ENCODE measurements at places on chromosomes 13 and 19. TPM values are rescaled to one million over a fixed set of nuclear protein-coding genes. Genes with fewer than 3 reads are reported as not detected.
A peak's percentile ranks its signal among the peaks of the same experiment; 100 is the strongest.

DNA sequence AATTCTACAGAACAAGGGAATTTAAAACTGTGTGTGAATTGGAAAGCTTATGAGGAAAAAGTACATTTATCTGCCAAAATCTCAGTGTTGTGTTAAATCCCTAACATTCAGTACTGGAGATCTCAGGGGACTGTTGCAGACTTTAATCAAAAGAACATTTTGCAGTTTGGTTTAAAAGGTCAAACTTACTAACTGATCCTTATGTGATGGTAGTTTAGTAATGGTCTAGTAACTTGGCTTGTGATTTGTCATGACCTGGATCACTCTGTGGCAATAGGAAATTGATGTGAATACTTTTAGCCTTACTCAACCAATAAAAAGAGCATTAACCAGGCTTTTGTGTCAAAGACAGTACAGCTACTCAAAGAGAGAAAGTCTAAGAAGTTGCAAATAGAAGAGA is 862.1 kb upstream of the MIR17HG start:
- H3K36me3 ChIP-seq, result no peaks in the 10 kb centered on the region
- no peak overlapping the region for H3K27ac ChIP-seq
- no peak overlapping the region for H3K4me3 ChIP-seq
- no peak for DNase-seq
- H3K4me1 ChIP-seq, result no peaks in the 10 kb centered on the region

Gene BICRA
- 4.1 TPM for total RNA-seq

DNA sequence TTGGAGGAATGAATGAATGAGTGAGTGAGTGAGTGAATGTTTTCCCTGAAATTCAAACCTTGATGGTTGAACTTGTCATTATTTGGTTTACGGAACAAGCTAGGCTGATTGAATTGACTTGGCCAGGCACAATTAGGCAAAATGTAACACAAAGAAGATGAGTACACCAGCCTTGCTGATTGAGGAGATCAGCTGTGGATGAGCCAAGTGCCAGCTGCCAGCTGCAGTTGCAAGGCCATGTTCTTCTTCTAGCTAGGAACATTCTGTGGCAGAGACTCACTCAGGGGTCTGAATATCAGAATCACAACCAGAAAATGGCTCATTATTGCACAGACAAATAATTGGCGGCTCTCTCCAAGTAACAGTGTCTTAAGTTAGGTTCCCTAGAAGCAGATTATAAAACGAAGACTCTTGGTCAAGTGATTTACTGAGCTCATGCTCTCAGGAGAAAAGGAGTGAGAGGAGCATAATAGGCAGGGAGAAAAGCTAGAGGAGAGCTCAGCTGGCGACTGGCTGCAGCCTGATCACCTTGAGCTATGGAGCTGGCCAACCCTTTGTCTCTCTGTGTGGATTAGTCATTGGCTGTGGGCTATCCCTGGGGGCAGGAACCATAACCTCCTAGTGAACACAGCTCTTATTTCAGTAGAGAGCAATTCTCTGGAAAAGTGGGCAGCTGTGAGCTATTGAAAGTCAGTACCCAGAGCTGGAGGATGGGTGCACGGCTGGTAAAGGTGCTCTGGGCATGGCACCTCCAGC is 225.3 kb upstream of the SERP2 start:
- no peak for DNase-seq
- H3K4me3 ChIP-seq, result no peak overlapping the region
- H3K27me3 ChIP-seq, result no peaks in the 10 kb centered on the region
- H3K4me1 ChIP-seq, result no peaks in the 10 kb centered on the region
- H3K36me3 ChIP-seq, result no peaks in the 10 kb centered on the region
- H3K27ac ChIP-seq, result no peak overlapping the region

- H3K27me3 ChIP-seq, result no peaks in the 10 kb centered on the region
- peak overlapping the region; percentile 44 for H3K27ac ChIP-seq
- H3K4me1 ChIP-seq, result peaks cover 18% of the 10 kb centered on the region
- no peak for DNase-seq
These were observed 11.6 kb upstream of the RASA3 start for GRCh38 chr13:114143806-114144605.

Gene FKBP8
- total RNA-seq, result 76.6 TPM

DNA sequence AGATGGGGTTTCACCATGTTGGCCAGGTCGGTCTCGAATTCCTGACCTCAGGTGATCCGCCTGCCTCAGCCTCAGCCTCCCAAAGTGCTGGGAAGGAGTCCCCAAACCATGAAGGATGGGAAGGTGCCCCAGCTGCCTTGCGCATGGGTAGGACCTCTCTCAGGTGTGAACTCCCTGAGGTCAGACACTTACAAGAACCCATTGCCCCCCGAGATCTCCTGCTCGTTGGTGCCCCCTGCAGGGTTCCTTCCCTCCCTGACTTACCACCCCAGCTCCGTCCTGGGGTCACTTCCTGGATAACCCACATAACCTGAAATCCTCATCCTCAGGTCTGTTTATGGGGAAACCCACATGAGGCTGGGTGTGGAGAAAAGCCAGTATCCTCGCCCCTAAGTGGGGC is 41.7 kb downstream of the UNC13A start:
- no peaks in the 10 kb centered on the region for H3K4me1 ChIP-seq
- no peak overlapping the region for H3K4me3 ChIP-seq
- no peak overlapping the region for H3K27ac ChIP-seq
- no peaks in the 10 kb centered on the region for H3K27me3 ChIP-seq
- H3K36me3 ChIP-seq, result no peaks in the 10 kb centered on the region

Gene MEF2B
- total RNA-seq, result 1.5 TPM

Gene CLPTM1
- 56.4 TPM for total RNA-seq

GRCh38 chr13:25375727-25376358 is 4.1 kb downstream of the ATP8A2 start:
- no peak overlapping the region for H3K27ac ChIP-seq
- H3K27me3 ChIP-seq, result no peaks in the 10 kb centered on the region
- no peaks in the 10 kb centered on the region for H3K36me3 ChIP-seq
- DNase-seq, result no peak
- no peak overlapping the region for H3K4me3 ChIP-seq

Gene CD22
- 0.95 TPM for total RNA-seq

Gene TYROBP
- total RNA-seq, result 5.3 TPM

Gene COX7A1
- 16.0 TPM for total RNA-seq

DNA sequence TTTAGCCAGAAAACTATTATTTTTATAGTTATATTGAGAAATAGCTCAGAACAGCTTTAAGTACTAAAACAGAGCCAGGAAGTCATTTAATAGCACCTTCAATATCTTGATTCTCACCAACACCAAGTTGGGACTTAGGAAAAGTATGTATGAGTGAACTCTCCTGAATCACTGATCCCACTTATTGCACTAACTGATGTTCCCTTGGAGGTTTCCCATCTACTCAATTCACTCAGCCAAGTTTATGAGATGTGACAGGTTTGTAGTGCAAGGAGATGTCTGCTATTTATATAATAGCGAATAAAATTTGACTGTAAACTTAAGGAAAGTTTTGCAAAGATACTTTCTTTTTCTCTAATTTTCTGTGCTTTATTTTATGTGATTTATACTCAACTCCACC is 1147.6 kb upstream of the PCDH20 start:
- H3K27me3 ChIP-seq, result no peaks in the 10 kb centered on the region
- no peak overlapping the region for H3K27ac ChIP-seq
- DNase-seq, result no peak
- H3K4me3 ChIP-seq, result no peak overlapping the region
- H3K4me1 ChIP-seq, result no peaks in the 10 kb centered on the region
- no peaks in the 10 kb centered on the region for H3K36me3 ChIP-seq

DNA sequence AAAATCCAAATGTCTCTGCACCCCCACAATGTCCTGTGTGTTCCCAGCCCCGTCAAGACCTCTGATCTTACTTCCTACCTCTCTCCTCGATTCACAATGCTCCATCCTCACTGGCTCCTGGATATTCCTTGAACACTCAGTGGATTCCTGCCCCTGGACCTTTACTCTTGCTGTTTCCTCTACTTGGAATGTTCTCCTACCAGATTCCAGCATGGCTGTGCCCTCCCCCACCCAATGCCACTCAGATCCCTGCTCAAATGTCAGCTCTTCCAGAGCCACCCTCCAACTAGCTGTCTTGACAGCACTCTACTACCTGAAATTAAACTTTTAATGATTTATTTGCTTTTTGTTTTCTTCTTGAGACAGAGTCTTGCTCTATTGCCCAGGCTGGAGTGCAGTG is 107.4 kb downstream of the KLF5 start:
- H3K36me3 ChIP-seq, result no peaks in the 10 kb centered on the region
- no peaks in the 10 kb centered on the region for H3K4me1 ChIP-seq
- H3K27ac ChIP-seq, result no peak overlapping the region
- H3K4me3 ChIP-seq, result no peak overlapping the region
- DNase-seq, result no peak

GRCh38 chr13:89401264-89401675 is 1730.1 kb downstream of the SLITRK5 start:
- H3K4me1 ChIP-seq, result peaks cover 10% of the 10 kb centered on the region
- H3K27ac ChIP-seq, result no peak overlapping the region
- no peak for DNase-seq
- no peaks in the 10 kb centered on the region for H3K36me3 ChIP-seq
- H3K27me3 ChIP-seq, result no peaks in the 10 kb centered on the region
- no peak overlapping the region for H3K4me3 ChIP-seq

Gene CGB1
- not detected for total RNA-seq

GRCh38 chr13:75705395-75705794 is 69.3 kb downstream of the LMO7 start:
- no peak overlapping the region for H3K4me3 ChIP-seq
- H3K4me1 ChIP-seq, result peaks cover 8% of the 10 kb centered on the region
- H3K36me3 ChIP-seq, result no peaks in the 10 kb centered on the region
- DNase-seq, result no peak
- peak overlapping the region; percentile 6 for H3K27ac ChIP-seq

- H3K4me3 ChIP-seq, result no peak overlapping the region
- H3K27me3 ChIP-seq, result no peaks in the 10 kb centered on the region
- no peak for DNase-seq
- no peaks in the 10 kb centered on the region for H3K4me1 ChIP-seq
- no peaks in the 10 kb centered on the region for H3K36me3 ChIP-seq
- H3K27ac ChIP-seq, result no peak overlapping the region
These were observed 3.5 kb upstream of the ZNF358 start for GRCh38 chr19:7512400-7512851.

DNA sequence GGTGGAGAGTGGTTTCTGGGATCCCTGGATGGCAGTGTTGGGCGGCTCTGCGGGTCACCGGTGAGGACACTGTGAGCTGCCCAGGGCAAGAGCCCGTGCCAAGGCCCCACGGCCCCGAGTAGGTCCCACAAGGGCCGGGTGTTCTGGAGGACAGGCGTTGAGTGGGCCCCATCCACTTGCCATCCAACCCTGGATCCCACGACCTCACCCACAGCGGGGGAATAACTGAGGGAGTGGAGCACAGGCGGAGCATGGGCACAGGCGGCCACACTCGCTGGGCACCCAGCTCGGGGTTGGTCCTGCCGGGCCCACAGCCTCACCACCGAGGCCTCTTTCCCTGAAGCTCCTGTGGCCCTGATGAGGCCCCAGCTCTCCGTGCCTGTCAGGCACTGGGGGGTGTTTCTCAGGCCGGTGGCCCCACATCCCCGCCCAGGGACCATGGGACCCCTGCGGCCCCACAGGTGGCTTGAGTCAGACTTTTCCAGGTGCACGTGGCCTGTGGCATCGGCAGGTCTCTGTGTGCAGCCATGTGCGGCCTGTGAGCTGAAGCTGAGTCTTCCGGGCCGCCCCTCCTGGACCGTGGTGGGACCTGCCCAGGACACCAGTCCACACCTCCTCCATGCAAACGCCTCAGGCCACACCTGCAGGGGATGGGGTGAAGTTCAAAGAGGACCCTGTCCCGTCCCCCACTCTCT is 16.6 kb downstream of the TMEM255B start:
- H3K27me3 ChIP-seq, result no peaks in the 10 kb centered on the region
- no peaks in the 10 kb centered on the region for H3K4me1 ChIP-seq
- no peak overlapping the region for H3K4me3 ChIP-seq
- DNase-seq, result no peak
- H3K36me3 ChIP-seq, result no peaks in the 10 kb centered on the region

Gene TRPC4
- 0.55 TPM for total RNA-seq

Gene TNFSF13B
- 0.79 TPM for total RNA-seq

DNA sequence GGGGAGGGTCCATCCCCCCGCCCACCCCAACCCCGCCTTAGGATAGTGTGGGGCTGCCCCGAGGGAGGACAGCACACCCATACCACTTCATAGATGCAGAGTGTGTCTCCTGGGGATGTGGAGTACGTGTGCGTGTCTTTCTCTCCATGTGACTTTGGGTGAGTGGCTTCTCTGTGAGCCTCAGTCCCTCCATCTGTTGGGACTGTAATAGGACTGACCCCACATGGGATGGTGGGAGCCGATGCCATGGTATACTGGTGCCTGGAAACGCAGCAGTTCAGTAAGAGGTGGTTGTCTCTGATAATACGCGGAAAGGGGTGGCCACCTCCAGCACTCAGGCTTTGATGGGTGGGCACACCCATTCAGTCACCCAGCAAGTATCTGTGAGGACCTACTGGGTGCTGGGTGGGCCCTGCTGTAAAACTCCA is 816 bp upstream of the PRKD2 start:
- H3K36me3 ChIP-seq, result peaks cover 21% of the 10 kb centered on the region
- no peaks in the 10 kb centered on the region for H3K27me3 ChIP-seq
- peak overlapping the region; percentile 91 for H3K27ac ChIP-seq
- DNase-seq, result no peak
- H3K4me3 ChIP-seq, result peak overlapping the region; percentile 40

GRCh38 chr19:2123682-2124387 is 27.1 kb downstream of the IZUMO4 start:
- H3K4me3 ChIP-seq, result no peak overlapping the region
- no peaks in the 10 kb centered on the region for H3K4me1 ChIP-seq
- no peak for DNase-seq
- H3K36me3 ChIP-seq, result peaks cover 80% of the 10 kb centered on the region
- no peaks in the 10 kb centered on the region for H3K27me3 ChIP-seq

Gene FOSB
- 17.0 TPM for total RNA-seq

DNA sequence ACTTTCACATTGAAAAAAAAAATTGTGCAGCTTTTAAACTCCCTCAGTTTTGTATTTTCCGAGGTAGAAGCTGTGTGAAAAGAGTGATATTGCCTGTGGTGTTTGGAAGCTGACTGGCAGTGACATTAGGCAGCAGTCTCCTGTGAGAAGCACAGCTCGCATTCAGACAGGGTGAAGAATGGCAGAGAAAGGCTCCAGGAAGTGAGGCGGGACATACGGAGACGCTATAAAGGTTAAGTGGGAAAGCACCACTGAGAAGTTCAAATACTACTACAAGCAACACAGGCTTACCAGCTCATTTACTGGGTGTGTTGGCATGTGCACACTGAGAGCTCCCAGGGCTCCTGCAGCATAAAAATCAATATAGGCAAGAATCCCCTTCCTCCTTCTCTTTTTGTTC is 88.4 kb downstream of the RXFP2 start:
- H3K4me3 ChIP-seq, result no peak overlapping the region
- H3K4me1 ChIP-seq, result no peaks in the 10 kb centered on the region
- H3K36me3 ChIP-seq, result no peaks in the 10 kb centered on the region
- no peaks in the 10 kb centered on the region for H3K27me3 ChIP-seq
